ENCODE measurements at places on chromosomes 7 and 10. TPM values are rescaled to one million over a fixed set of nuclear protein-coding genes. Genes with fewer than 3 reads are reported as not detected.

DNA sequence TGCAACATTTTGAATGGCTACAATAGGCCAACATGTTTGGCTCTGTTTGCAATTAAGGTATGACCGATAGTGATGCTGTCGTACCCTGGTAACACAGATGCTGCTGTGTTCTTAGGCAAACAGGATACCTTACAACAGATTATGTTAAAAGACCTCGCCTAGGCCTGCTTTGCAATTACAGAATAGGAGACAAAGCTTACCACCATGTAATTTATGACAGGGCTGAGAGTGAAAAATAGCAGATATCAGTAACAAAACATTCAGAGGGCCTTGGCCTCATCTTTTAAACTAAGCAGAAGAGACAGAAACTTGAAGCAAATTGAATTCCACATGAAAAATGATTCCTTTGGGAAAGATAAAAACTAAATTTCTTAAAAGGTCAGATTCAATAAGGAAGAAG is 29.4 kb upstream of the ABLIM1 start:
- no peak for DNase-seq

DNA sequence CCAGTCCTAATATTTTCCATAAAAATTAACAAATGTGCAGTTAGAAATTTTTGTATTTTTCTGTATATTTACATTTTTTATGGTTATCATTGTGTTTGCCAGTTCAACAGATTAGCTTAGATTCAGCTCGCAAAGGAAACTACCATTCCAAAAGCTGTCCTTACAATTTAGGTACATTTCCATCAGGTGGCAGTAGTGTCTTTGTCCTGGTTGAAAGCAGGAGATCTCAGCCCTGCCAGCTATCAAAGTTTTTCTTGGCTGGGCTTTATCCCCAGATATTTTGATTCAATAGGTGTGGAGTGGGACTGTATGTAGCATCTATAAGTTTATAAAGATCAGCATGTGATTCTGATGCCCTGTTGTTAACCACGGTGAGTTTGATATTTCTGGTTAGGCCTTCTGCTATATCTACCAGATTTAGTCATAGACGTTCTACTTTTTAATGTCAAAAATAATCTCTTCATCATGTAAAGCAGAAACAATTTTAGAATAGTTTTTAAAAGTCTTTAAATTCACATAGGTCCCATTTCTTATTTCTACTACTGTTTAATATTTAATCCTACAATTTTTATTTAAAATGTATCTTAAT is 15.5 kb upstream of the ICA1 start:
- DNase-seq: no peak

- DNase-seq: no peak
These were observed 90.9 kb downstream of the AOAH start for GRCh38 chr7:36633377-36633776.

DNA sequence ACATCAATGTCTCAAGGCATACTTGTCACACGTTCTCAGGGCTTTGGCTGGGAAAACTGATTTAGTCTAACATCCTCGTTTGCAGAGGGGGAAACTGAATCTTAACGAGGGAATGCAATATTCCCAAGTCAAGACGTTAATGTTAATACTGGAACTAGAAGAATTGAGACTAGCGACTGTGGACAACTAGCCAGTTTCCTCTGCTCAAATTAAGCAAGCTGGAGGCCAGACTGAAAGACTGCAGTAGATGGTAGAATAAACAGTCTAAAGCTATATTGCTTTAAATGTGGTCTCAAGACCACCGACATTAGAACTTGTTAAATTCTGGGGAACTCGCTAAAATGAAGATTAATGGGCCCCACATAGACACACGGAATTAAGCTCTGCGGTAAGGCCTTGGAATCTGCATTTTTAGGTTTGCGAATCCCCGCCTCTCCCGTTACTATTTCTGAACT is 639 bp upstream of the TFAM start:
- DNase-seq: no peak

The HECW1 gene
- total RNA-seq: 0.66 TPM

The CFTR gene
- total RNA-seq: 1.3 TPM
